Left colon (tissue), 2 donors: ENCODE measurements at places on chromosomes 11 and 22.
A peak's percentile ranks its signal among the peaks of the same experiment; 100 is the strongest.

GRCh38 chr11:115920092-115920461 lies 415.9 kb upstream of the CADM1 start:
- no peak for DNase-seq

- DNase-seq = no peak
Observed at GRCh38 chr11:119024430-119025098, 6.0 kb downstream of the TRAPPC4 start.

DNA sequence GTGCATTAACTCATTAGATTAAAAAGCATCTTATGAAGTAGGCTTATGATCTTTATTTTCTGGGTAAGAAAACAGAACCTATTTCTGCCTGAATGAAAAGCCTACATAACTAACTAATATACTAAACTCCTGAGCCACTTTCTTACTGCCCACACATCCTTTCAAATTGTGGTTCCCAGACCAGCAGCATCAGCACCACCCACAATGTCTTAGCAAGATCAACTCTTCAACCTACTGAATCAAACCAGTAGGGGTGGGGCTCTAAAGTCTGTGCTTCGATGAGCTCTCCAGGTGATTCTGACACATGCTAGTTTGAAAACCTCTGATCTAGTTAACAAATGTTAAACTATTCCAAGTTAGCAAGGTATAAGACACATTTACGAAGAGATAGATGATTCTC lies 462.4 kb downstream of the DLG2 start:
- DNase-seq = no peak

DNA sequence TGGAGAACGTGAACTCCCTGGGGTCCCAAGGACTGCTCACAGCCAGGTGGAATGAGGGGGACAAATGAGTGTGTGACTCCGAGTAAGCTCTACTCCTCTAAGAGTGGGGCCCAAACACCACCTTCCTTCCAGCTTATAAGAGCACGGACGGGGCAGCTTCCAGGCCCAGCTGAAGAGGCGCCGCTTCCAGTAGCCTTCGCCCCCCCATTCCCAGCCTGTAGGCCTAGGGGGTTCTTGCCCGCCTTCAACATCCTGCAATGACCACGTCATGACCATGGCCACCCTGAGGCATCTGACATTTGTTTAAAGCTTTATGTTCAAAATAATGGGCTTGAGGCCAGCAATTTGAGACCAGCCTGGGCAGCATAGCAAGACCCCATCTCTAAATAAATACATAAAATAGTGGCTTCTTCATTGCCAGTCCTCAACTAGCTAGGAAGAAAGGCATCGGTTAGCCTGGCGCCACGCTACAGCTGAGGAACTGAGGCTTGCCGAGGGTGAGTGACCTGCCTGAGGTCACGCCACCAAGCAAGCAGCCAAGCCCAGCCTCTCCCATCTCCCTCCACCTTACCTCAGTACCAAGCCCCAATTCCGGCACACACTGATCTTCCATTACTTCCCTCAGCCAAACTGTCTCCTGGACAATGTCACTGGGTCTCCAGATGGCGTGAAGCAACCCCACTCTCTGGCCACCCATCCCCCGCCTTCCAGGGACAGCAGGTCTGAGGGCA lies 7.8 kb upstream of the TNFRSF13C start:
- DNase-seq = no peak

- no peak for DNase-seq
Observed at GRCh38 chr22:17380359-17381087, 11.3 kb downstream of the CECR2 start.

DNA sequence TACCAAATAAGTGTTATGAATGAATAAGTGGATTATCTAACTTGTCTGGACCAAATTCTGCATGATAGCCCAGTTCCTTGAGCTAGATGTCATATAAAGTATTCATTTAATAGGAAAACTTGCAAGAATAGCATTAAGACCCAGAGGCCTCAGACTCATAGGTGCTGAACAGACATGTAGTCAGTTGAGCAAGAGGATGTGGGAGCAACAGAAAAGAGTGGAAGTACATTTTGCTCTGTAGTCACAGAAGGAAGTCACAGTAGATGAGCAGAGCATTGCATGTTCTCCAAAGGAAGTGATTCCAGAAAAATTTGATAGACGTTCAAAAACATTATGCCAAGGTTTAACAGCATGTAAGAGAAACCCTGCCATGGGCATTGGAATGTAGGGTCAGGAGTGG lies 9.5 kb downstream of the HOATZ start:
- no peak for DNase-seq

DNA sequence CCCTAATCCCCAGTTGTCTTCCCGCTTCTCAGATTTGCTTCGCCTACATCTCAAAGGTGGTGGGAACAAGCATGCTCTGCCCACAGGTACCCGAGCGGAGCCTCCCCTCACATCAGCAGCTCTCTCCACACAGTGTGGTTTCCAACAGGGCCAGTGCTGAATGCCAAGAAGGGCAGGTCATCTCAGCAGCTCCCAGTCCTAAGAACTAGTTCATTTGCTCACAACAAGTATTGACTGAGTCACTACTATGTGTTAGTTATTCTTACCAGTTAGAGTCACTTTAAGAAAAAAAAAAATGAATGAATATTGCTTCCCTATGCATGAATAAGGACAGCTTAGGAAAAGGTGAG lies 66.2 kb downstream of the THAP12 start:
- DNase-seq = no peak

DNA sequence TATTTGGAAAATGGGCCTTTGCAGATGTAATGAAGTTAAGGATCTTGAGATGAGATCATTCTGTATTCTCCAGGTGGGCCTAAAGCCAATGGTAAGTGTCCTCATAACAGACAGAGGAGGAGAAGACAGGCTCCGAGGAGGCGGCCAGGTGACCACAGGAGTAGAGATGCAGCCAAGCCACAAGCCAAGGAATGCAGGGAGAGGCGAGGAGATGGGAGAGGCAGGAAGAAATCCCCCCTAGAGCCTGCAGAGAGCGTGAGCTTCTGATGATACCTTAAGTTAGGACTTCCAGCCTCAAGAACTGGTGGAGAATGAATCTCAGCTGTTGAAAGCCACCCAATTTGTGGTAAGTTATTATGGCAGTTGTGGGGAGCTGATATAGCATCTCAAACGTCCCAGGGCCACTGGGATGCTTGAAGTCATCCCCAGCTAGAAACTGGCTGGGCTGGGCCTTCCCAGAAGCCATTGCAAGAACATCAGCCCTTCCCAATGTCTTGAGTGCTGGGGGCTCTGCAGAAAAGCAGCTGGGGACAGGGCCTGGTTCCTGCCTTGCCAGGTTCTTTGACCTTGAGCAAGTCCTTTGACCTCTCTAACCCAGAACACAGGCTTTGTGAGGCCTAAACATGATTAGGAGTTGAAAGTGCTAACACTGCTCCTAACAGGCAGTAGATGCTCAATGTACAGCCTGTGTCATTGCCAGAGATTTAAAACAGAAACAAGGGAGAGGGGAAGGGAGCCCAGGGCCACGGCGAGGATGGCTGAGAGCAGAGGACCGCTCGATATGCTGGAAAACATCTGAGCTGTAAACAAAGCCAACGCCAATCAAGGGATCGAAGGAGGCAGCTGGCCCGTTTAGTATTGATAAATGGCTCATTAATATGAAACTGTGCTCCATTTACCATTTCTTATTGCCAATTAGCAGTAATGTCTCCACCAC lies 632.3 kb downstream of the TBC1D22A start:
- peak; percentile 3 for DNase-seq

DNA sequence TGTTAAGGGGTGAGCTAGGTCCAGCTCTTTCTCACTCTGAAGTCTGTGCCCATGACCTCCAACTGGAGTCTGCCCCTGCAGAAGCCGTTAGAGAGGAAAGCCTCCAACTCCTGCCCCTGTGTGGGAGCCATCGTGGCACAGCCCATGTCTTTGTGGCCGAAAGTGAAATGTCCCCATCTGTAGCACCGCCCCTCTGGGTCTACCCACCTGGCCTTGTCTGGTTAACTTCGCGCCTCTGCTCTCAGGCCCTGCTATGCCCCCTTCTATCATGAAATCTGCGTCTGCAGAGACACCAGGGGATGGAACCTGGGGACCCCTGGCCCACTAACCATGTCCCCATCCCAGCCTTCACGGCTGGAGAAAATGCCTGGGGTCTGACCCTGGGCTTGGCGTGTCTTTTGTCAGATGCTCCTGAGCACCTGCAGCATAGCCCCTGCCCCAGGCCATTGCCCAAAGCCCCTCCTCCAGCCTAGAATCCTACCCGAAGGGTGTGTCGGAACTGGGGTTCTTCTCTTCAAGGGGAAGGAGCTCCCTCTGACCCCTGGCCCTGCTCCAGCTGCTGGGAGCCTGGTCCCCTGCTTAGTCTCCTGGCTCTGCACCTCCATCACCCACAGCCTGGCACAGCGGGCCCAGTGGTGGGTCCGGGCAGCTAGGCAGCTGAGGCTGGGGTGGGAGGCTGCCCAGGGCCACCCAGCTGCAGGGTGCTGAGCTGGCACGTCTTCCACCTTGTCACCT lies 35.8 kb upstream of the HMOX1 start:
- no peak for DNase-seq

GRCh38 chr11:47400768-47401279 lies 7.6 kb upstream of the SLC39A13 start:
- no peak for DNase-seq

GRCh38 chr11:126175393-126175792 lies 36.1 kb downstream of the RPUSD4 start:
- no peak for DNase-seq

DNA sequence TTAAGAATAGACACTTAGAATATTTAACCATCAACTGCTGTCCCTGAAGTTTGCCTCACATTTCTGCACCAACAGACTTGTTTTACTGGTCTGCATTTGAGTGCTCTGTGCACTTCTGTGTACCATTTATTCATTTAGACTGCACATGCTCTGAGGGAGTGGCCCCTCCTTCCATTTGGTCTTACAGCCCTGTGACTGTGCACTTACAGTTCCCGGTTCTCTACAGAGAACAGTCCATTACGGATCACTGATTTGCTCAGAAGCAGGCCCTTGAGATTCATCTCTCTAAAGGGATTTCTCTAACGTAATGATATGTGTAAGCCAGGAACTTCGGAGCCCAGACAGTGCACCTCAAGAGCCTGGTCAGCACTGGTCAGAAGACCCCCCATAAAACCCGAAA lies 247.3 kb upstream of the BLID start:
- DNase-seq = no peak

DNA sequence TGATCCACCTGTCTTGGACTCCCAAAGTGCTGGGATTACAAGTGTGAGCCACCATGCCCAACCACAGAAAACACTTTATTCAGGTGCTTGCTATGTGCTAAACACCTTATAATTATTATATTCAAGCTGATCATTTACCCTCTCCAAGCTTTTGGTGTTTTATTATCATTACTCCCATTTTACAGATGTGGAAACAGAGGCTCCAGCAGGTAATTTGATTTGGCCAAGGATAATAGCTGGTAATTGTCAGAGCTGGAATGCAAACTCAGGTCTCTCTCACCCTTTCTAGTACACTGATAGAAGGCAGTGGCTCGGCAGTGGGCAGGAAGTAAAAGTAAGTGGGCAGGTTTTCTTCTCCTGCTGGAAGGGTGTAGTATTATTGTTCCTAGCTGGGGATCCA lies 3.8 kb upstream of the TPST2 start:
- DNase-seq = no peak

DNA sequence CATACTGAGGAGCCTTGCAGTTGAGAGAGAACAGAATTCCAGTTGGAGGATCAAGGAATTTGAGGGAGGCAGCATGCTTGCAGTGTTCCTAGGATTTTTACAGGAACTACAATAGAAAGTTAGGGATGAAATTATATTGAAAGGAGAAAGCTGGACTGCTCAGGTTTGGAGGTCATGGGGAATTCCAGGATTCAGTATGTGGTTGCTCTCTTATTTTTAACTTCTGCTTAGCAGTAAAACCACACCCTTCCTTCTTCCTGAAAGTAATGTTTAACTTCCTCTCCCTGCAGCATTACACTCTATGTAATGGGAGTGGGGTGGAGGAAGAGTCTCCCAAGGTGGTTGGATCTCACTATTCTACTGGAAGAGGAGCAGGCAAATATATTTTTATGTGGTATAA lies 31.3 kb downstream of the CTNND1 start:
- DNase-seq = no peak

GRCh38 chr11:35330931-35331330 lies 88.4 kb downstream of the SLC1A2 start:
- no peak for DNase-seq

DNA sequence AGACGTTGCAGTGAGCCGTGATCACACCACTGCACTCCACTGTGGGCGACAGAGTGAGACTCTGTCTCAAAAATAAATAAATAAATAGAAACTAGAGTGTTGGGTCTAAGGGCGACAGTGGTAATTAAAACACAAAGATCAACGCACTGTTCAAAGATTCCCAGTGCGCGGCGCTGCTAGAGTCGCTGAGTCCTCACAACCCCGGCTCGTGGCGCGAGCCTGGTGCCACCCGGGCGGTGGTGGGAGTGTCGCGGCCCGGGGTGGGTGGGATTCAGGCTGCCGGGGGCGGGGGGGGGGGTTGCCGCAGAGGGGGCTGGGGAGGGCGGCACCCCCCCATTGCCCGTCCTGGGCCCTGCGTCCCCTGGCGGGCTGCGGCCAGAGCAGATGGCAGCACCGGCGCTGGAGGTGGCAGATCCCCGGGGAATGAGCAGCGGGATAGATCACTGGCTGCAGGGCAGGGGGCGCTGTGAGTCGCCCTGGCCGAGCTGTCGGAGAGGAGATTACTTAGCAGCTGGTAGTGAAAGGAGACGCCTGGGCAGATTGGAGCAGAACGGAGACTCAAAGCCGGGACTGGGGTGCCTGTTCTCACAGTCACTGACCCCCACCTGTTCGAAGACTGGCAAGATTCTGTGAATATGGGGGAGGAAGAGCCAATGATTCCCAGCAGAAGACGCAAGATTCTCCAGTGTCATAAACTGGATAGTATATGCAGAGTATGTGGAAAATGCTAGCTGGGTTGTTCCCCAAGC lies 30.2 kb upstream of the APOBEC3A start:
- DNase-seq = peak; percentile 85

- no peak for DNase-seq
Observed at GRCh38 chr11:117733316-117733715, 63.7 kb downstream of the DSCAML1 start.

DNA sequence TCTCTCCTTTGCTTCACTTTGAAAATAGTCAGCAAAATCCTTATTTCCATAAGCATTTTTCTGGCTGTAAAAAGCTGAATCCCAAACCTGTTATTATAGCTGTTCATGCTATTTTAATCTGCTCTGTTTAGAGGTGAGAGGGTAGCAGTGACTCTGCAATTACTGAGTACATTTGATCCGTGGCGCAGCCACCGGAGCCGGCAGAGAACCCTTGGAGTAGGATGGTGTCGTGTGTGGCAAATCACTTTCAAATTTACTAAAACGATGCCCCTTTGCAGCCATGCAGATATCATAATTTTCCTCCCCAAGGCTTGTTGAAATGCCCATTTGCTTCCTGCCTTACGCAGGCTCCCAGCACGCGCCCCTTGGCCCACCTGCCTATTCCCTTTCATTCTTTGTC lies 69.6 kb downstream of the ZBTB16 start:
- DNase-seq = no peak

GRCh38 chr11:34354782-34355181 lies 3.0 kb downstream of the ABTB2 start:
- no peak for DNase-seq

GRCh38 chr22:28025333-28025732 lies 106.3 kb upstream of the PITPNB start:
- no peak for DNase-seq

- DNase-seq = no peak
Observed at GRCh38 chr11:36057379-36058042, 113.6 kb downstream of the LDLRAD3 start.

- DNase-seq = no peak
Observed at GRCh38 chr11:94147433-94147845, 18.8 kb downstream of the PANX1 start.
